ENCODE measurements at places on chromosomes 7 and 10. TPM values are rescaled to one million over a fixed set of nuclear protein-coding genes. Genes with fewer than 3 reads are reported as not detected.

GRCh38 chr10:119243967-119244366, 36.6 kb downstream of the GRK5 start:
- peak overlapping the region; percentile 56 for H3K27ac ChIP-seq
- no peak overlapping the region for H3K4me3 ChIP-seq
- H3K4me1 ChIP-seq = peaks cover 74% of the 10 kb centered on the region
- no peaks in the 10 kb centered on the region for H3K36me3 ChIP-seq
- no peak for DNase-seq

- H3K4me1 ChIP-seq = peaks cover 60% of the 10 kb centered on the region
- H3K27ac ChIP-seq = peak overlapping the region; percentile 27
- H3K4me3 ChIP-seq = no peak overlapping the region
Measured at GRCh38 chr10:50512743-50513416, 110.9 kb downstream of the SGMS1 start.

GRCh38 chr10:11698691-11699549, 43.3 kb upstream of the ECHDC3 start:
- DNase-seq = no peak
- H3K27ac ChIP-seq = no peak overlapping the region
- H3K36me3 ChIP-seq = no peaks in the 10 kb centered on the region
- H3K27me3 ChIP-seq = no peaks in the 10 kb centered on the region

GRCh38 chr10:46050941-46051623, 5.0 kb upstream of the MSMB start:
- DNase-seq = no peak
- no peak overlapping the region for H3K27ac ChIP-seq
- peaks cover 61% of the 10 kb centered on the region for H3K27me3 ChIP-seq

DNA sequence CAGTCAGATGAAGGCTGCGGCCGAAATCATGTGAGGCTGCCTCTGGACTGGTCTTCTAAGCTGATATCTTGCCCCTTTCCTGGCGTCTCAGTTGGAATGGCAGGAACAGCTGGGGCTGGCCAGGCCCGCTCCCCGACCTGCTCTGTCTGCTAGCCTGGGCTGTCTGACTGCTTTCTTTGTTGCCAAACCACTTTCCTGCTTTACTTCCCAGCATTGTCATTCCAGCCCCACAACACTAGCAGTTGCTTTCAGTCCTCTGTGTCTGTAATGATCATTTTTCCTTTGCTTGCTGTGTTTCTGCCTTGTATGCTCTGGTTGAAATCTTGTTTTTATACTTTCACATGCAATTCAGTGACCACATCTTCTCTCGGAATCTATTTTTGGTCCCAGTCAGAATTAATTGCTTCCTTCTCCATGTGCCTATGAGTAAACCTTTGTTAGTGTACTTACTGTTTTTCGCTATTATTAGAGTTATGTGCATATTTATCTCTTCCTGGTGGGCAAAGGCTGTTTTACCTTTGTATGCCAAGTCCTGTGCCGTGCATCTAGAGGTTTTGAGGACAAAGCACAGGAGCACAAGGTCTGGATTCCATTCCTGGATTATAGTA, 21.6 kb downstream of the PRPF18 start:
- no peak overlapping the region for H3K4me3 ChIP-seq
- no peak overlapping the region for H3K27ac ChIP-seq
- no peaks in the 10 kb centered on the region for H3K27me3 ChIP-seq
- no peak for DNase-seq

DNA sequence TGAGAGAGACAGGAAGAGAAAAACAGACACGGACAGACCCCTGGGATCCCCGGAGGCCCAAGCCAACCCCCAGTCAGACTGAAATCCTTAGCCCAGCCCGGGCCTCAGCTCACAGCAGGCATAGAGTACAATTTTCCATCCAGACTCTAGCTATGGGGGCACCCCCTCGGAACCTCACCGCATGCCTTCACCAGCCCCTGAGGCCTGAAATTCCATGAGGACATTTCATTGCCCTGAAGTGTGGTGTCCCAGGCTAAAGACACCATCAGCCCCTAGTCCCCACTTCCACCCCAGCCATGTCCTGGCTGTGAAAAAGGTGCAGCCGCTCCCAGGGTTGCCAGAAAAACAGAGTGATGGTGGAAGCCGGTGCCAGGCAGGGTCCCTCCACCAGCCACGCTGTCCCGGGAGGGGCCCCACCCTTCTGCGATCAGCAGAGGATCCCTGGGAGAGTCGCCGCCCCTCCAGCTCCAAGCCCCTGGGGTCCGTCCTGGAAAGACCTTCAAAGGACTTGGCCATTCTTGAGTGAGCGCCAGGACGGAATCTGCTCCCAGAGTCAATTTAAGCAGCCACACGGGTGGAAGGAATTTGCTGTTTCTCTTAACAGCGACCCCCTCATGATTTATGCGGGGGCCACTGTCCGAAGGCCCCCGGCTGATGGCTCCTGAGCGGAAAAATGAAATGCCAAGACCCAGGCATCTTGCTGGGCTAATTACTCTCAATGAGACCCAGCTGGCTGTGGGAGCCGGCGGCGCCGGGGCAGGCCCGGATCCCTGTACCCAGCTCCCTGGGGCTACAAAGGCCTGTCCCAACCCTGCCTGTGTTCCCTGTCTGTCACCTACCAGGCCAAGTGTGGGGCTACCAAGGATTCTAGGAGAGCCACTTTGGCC, 23.2 kb downstream of the MYL10 start:
- H3K4me3 ChIP-seq = no peak overlapping the region
- no peaks in the 10 kb centered on the region for H3K36me3 ChIP-seq
- peaks cover 20% of the 10 kb centered on the region for H3K27me3 ChIP-seq
- no peak for DNase-seq

- no peak for DNase-seq
- H3K36me3 ChIP-seq = no peaks in the 10 kb centered on the region
- H3K27ac ChIP-seq = no peak overlapping the region
- H3K27me3 ChIP-seq = peaks cover 19% of the 10 kb centered on the region
Measured at GRCh38 chr10:13072339-13072738, 27.6 kb upstream of the OPTN start.

DNA sequence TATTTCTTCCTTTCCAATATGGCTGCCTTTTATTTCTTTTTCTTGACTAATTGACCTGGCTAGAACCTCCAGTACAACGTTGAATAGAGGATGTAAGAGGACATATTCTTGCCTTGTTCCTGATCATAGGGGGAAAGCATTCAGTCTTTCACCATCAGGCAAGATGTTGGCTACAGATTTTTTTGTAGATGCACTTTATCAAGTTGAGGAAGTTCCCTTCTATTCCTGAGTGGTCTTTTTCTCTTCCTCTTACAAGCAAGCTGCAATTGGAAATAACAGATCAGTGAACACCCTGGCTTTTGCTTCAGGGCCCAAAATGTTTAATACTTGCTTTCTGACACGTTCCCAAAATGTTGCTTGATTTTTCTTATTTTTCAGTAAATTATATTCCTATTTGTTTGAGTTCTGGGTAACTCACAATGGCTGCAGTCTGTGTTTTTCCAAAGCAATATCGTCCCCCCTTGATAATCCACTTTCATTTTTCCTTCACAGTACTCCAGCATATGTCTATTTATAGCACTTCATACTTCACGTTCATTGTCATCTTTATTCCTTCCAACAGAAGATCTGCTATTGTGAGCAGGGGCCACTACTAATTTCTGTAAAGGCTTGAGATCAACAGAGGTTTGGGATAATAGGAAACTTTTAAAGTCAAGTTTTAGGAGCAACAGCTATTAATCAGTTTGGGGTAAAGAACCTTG, 11.7 kb downstream of the CPEB3 start:
- DNase-seq = no peak
- H3K4me3 ChIP-seq = peak overlapping the region; percentile 45
- H3K4me1 ChIP-seq = peaks cover 17% of the 10 kb centered on the region
- H3K36me3 ChIP-seq = no peaks in the 10 kb centered on the region

GRCh38 chr7:158720112-158720511, 15.5 kb upstream of the NCAPG2 start:
- H3K36me3 ChIP-seq = no peaks in the 10 kb centered on the region
- H3K4me3 ChIP-seq = no peak overlapping the region
- no peaks in the 10 kb centered on the region for H3K27me3 ChIP-seq
- H3K27ac ChIP-seq = no peak overlapping the region
- no peak for DNase-seq

DNA sequence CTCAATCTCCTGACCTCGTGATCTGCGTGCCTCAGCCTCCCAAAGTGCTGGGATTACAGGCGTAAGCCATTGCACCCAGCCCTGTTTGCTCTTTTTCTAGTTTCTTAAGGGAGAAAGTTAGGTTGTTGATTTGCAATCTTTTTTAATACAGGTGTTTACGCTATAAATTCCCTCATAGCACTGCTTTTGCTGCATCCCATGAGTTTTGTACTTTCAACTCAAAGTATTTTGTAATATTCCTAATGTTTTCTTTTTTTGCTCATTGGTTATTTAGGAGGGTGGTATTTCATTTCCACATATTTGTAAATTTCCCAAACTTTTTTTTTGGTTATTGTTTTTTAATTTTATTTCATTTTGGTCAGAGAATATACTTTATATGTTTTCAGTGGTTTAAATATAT, 11.6 kb downstream of the TPST1 start:
- DNase-seq = no peak
- no peaks in the 10 kb centered on the region for H3K4me1 ChIP-seq
- H3K27me3 ChIP-seq = no peaks in the 10 kb centered on the region
- H3K27ac ChIP-seq = no peak overlapping the region
- H3K36me3 ChIP-seq = no peaks in the 10 kb centered on the region
- no peak overlapping the region for H3K4me3 ChIP-seq

DNA sequence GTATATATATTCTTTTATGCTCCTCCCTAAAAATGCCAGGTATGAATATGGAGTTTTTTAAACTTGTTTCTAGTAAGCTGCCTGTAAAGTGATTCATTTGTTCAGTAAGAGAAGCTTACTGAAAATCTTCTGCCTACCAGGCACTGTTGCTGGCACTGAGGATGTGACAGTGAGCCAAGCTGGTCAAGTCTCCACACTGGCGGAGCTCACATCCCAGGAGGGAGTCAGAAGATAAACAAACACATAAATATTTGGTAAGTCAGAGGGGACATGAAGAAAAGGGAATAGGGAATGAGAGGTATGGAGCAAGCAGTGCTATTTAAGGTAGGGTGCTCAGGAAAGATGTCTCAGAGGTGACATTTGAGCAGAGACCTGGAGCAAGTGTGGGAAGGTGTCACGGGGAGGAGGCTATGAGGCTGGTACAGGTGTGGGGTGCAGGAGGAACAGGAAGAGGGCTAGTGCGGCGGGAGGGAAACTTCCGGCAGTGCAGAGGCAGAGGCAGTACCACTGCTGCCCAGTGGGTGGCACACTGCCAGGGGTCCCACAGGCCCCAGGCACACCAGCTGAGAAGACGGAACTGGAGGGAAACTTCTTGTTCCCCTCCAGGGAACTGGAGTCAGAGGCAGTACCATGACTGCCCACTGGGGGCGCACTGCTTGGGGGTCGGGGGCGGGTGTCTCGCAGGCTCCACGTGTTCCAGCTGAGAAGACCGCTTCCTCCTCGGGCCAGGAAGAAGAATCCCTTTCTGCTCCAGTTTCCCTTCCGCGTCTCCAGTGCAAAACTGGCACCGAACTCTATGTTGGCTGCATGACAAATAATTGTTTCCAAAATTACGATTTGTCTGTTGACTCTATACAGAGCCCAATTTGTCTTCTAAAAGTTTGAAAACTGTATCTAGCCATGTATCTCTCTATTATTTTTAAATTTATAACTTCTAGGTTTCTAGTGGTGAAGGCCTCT, 161.0 kb downstream of the TEX36 start:
- no peaks in the 10 kb centered on the region for H3K36me3 ChIP-seq
- no peaks in the 10 kb centered on the region for H3K4me1 ChIP-seq
- no peak for DNase-seq

DNA sequence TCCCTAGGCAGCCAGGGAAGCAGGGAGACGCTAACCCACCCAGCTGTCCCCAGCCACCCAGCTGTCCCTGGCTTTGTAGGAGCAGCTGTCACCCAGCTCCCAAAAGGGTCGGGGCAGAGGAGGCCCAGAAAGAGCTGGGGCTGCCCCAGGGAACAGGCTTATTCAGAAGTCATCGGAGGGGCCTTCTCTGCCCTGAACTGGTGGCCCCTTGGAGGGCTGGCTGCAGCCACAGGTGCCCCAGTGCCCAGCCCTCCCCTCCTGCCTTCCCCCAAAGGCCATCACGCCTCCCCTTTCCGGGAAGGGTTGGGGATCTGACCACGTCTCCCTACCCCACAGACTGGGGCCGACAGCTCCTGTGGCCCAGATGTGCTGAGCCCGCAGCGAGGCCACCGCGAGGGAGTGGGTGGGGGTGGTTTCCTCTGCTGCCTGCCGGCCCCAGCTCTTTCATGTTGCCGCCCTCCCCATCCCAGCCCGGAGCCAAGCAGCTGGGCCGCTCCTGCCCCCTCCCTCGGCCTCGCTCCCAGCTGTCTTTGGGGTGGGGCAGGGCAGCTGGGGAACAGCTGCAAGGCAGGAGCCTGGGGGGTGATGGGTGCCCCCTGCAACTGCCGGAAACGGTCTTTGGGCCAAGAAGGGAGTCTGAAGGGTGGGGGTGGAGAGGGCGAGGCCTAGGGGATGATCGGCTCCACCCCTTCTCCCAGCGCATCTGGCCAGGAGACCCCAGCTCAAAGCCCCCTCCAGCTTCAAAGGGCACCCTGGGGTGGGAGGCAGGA, 16.8 kb downstream of the TRIM8 start:
- H3K27ac ChIP-seq = peak overlapping the region; percentile 63
- no peaks in the 10 kb centered on the region for H3K27me3 ChIP-seq
- H3K4me1 ChIP-seq = peaks cover 50% of the 10 kb centered on the region
- peaks cover 24% of the 10 kb centered on the region for H3K36me3 ChIP-seq
- DNase-seq = peak; percentile 77

OR6V1 gene
- not detected for total RNA-seq

EBF3 gene
- total RNA-seq = 6.2 TPM

NUPR2 gene
- total RNA-seq = not detected
